Osteoblast (primary cell): ENCODE measurements at places on chromosomes 5 and 9. TPM values are rescaled to one million over a fixed set of nuclear protein-coding genes. Genes with fewer than 3 reads are reported as not detected.

Gene SHOC1
- under 0.01 TPM in 2 replicates for total RNA-seq

Gene LHFPL2
- 63.6 and 64.4 TPM in 2 replicates for total RNA-seq

Gene SLCO6A1
- not detected in 2 replicates for total RNA-seq

Gene PCDHB13
- 2.1 and 2.2 TPM in 2 replicates for total RNA-seq

Gene CSF1R
- 0.36 and 0.88 TPM in 2 replicates for total RNA-seq

Gene TLX3
- total RNA-seq = not detected in 2 replicates

- DNase-seq = no peak
Measured at GRCh38 chr5:59424515-59424914, 469.0 kb downstream of the PDE4D start.

- DNase-seq = no peak
Measured at GRCh38 chr5:78280261-78280660, 14.2 kb downstream of the AP3B1 start.

GRCh38 chr5:179786861-179787260 is 6.9 kb upstream of the LTC4S start:
- DNase-seq = peak; percentile 37

DNA sequence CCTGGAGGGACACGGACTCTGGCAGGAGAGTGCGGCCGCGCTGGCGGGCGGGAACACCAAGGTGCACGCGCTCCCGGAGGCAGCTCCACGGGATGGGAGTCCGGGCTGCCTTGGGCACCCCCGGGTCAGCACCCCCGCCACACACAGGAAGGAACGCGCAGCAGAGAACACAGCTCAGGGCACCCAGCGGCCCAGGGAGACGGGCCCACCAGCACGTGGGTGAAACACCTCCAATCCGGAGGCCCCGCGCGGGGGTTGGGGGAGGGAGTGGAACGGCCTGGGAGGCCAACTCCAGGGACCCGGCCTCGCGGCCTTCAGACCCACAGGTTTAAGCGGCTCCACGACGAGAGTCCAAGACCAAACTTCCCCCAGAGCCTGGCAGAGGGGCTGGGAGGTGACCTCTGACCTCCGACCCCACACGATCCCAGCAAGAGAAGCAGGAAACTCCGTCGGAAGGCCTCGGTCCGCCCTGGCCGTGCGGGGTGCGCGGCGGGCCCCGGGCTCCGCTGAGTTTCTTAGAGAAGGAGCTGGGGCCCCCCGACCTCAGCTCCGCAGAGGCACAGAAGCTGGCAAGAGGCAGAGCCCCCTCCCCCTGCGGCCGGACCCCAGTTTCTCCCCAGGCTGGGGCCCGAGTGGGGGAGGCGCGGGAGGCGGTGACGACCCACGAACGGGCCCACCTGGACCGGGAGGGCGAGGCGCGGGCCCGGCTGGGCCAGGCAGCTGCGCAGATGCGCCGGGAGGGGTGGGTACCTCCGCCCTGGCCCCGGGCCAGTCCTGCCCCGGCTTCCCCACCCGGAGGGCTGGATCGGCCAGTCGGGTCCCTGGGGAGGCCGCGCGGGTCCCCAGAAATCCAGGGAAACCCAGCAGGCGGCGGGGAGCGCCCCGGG is 851 bp downstream of the NACC2 start:
- peak; percentile 100 for DNase-seq

DNA sequence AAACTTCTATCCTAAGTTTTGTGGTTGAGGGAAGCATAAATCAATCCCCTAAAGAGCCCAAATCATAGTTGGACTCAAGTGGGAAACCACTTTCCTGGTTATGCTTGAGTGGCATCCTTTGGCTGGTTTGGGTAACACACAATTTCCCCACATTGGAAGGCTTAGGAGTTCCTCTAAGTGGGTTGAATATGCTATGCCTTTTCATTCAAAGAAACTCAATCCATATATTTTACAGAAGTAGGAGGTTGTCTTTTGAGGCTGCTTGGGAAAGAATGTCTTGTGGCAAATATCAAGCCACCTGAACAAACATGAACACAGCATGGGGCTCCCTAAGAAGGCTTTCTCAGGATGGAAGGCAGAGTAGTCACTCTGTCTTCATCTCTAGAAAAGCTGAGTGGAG is 121.1 kb downstream of the SPATA31D1 start:
- DNase-seq = no peak

- DNase-seq = no peak
Measured at GRCh38 chr5:175001876-175002645, 277.7 kb downstream of the MSX2 start.

DNA sequence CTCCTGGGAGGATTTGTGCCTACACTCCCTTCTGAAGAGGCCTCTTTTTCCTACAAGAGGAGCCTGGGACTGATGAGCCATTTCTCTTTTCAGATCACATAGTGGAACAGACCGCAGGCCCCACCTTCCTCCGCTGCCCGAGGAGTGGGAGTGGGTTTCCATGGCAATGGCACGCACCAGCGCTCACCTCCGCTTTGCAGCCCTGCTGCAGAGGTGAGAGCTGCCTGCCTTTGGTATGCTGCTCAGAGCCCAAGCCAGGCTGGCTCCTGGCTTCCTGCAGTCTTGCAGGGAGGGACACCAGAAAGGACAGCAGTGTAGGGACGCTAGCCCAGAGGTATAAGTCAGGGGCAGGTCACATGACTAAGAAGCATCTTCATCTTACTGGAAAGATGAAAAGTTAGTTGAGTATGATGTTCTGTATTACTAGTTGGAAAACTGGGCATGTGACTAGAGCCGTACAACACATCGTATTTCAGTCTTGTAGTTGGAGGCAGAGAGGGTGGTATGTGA is 12.4 kb downstream of the PTTG1 start:
- no peak for DNase-seq

GRCh38 chr5:135367076-135367475 is 32.0 kb downstream of the MACROH2A1 start:
- DNase-seq = no peak

- DNase-seq = no peak
Measured at GRCh38 chr9:37286530-37287175, 135.8 kb upstream of the GRHPR start.
